Activated CD4-positive, alpha-beta T cell treated with anti-CD3 and anti-CD28 coated beads for 4 hours (primary cell): ENCODE measurements at places on chromosomes 11 and 22.

DNA sequence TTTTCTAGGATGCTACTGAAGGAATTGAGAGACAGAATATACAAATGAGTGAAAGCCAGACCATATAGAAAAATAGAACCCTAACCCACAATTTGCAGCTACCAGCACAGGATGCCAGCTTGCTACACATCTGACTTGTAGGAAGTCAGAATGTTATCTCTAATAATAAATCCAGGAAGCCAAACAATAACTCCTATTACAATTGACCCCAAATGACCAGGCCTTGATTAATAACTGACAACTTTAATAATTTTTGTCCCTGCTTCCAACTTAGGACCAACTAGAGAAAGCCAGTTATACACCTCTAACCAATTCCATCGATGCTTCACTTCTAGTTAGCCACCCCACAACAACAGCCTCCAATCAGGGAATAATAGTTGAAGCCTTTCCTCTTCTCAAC, 193.4 kb downstream of the CASP12 start:
- DNase-seq = no peak

DNA sequence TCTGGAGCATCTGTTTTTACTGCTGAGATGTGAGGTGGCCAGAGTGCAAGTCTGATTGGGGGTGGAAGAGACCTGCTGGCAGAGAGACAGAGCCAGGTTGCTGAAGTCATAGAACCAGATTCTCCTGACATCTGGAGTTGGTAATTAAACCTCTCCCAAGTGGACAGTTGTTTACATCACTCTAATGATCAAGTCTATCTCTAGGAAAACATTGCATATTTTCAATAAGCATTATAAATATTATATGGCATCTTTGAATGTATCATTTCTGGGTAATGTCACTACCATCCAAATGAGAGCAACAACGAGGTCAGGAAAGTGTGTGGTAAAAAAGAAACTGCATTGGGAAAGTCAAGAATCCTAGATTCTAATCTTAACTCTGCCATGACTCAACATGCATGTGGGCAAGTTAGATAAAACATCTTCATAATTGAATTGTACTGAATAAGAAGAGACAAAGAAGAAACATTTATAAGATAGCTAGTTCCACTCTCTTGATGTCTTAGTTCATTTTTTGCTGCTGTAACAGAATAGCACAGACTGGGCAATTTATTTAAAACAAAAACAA, 351.2 kb upstream of the API5 start:
- no peak for DNase-seq

- DNase-seq = no peak
Measured at GRCh38 chr22:45476814-45477213, 25.9 kb upstream of the FBLN1 start.

DNA sequence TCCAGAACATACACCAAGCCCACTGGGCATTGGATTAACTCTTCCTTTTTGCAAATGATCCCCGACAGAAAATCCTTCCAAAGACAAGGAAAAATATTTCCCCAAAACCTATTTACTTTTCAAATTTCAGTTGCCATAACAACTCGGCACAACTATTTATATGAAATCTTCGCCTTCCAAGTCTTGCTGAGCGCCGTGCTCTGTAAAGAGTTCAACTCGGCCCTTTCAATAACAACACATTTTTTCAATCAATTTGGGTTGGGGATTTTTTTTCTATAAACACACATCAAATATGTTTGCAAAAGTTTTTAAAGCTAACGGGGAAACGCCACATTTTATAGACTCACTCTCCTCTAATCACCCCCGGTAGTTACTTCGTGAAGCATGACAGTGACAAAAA, 333.8 kb downstream of the MN1 start:
- DNase-seq = no peak

DNA sequence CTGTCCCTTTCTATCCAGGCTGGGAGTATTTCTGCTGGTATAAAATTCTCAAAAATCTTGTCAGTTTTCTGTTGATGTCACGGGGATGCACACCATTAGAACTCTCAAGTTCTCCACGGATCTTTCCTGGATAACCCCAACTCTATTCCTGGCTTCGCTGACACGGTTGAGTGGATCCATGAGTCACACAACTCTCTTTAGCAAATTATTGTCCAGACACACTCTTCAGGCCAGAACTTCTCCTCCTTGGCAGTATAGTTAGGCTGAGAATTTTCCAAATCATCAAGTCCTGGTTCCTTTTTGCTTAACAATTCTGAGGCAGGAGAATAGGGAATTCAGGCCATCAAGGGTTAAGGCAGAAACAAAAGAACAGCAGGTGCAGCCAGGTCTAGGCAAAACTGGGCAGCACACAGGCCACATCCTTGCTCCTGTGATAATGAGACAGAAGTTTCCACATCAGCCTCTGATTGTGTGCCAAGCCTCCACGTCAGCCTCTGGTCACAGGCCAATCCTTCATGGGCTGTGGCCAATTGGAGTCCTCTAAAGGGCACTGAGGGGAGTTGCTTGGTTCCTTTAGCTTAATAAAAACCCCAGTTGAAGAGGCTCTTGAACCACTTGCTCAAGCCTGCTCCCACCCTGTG, 5.7 kb upstream of the ACAT1 start:
- DNase-seq = no peak
